ENCODE measurements at places on chromosomes 3 and 15. TPM values are rescaled to one million over a fixed set of nuclear protein-coding genes. Genes with fewer than 3 reads are reported as not detected.

GRCh38 chr3:85303156-85303555 is 344.4 kb downstream of the CADM2 start:
- DNase-seq: no peak

DNA sequence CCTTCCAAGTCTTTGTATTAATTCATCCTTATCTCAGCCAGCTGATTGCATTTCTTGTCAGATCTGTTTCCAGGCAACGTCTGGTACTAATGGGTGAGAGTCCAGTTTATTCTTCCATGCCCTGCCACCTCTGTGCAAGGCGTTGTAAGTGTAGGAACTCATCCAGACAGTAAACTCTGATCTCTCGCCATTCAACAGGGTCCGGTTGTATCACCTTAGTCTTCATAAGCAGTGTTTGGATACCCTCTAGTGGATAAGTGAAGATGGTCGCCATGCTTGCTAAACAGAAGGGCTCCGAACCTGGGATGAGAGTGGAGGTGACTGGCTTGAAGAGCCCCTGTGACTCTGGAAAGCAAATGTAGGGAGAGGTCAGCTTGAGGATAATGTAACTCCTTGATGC is 51.6 kb upstream of the CMTM7 start:
- DNase-seq: no peak

- DNase-seq: no peak
Measured at GRCh38 chr3:2771193-2771592, 339.0 kb downstream of the IL5RA start.

DNA sequence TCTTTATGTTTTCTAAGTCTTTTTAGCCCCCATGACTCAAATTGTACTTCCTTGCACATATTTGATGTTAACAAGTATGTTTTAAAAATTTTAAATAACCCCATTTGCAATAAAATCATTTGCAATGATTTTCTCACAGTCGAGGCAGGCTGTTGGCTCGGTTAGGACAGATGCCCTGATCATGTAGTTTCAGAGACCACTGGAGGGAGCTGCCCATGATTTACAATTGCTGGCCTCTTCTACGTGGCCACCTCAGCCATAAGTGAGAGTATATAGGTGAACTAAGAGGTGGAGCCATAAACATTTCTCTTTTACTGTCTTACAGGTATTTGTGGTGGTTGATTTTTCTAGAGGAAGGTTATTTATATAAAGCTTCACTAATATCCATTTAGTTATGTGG is 1.7 kb downstream of the DTWD1 start:
- DNase-seq: no peak

SH3GL3 gene
- total RNA-seq: not detected

INSYN1 gene
- not detected for total RNA-seq

Measured in activated naive CD8-positive, alpha-beta T cell treated with anti-CD3 and anti-CD28 coated beads, Interleukin-2, amount 10 ng/mL, durations not matched to agents 7 days and 5 days (primary cell).